ENCODE measurements at places on chromosomes 6 and 20. TPM values are rescaled to one million over a fixed set of nuclear protein-coding genes. Genes with fewer than 3 reads are reported as not detected.

- no peak for DNase-seq
These were observed 145.8 kb downstream of the SAMD5 start for GRCh38 chr6:147654103-147654845.

The SLC12A5 gene
- 7.5 TPM for polyA plus RNA-seq

The OR2H1 gene
- not detected for polyA plus RNA-seq

GRCh38 chr6:168214586-168215104 lies 104.9 kb downstream of the DACT2 start:
- no peak for DNase-seq

The IL17F gene
- not detected for polyA plus RNA-seq

The TLDC2 gene
- polyA plus RNA-seq, result not detected

Measured in K562 (cell line).